Suppressor macrophage (primary cell): ENCODE measurements at places on chromosomes 7 and 10.
A peak's percentile ranks its signal among the peaks of the same experiment; 100 is the strongest.

- DNase-seq, result no peak
Observed at GRCh38 chr10:31645786-31646185, 282.8 kb downstream of the ARHGAP12 start.

DNA sequence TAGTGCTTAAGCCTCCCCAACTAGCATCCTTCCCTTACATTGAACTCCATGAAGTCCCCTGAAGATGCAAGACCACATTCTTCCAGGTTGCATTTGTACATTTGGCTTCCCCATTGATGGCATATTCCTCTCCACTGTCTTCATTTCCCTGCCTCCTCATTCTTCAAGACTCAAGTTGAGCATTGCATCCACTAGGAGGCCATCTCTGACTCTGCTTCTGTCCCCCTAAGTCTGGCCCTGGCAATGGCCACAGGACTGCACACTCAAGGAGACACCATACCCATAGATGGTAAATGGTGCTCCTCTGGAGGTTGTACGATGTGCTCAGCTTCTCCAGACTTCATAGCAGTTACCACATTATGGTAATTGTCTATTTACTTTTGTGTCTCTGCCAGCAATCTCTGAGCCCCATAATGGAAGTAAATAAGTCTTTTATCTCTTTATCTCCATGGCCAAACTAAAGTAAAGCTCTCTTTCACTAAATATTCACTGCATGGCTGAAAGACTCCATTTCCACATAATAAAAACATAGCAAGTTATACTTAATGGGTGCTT is 112.6 kb downstream of the PTPRZ1 start:
- DNase-seq, result no peak

DNA sequence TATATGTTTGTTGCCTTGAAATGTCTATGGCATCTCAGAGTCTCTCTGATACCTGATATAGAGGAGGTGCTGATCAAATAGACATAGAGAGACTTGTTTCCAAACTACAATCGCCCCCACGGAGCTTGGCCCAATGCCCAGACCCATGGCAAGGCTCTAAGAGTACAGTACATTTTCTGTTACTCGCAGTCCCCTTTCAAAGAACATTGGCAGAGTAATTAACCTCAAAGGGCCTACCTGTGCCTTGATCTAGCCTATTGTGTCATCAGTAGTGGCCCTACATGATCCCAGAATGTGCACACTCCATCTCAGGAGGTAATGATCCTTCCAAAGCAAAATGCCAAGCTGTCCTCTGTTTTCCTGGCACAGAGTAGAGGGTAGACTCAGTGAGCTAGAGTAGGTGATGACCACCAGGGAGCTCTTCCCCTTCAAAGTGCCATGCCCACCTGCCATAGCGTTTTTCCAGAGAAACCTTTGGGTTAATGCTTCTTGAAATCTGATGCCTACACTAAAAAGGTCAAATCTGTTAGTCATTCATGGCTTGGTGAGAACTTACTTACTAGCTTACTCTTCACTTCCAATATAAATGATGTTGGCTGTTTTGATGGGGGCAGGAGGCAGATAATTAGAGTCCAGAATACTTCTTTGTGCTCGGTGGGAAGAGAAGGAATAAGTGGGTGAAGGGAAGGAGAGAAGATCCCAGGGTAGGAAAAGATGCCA is 41.2 kb upstream of the ACSL5 start:
- DNase-seq, result no peak

DNA sequence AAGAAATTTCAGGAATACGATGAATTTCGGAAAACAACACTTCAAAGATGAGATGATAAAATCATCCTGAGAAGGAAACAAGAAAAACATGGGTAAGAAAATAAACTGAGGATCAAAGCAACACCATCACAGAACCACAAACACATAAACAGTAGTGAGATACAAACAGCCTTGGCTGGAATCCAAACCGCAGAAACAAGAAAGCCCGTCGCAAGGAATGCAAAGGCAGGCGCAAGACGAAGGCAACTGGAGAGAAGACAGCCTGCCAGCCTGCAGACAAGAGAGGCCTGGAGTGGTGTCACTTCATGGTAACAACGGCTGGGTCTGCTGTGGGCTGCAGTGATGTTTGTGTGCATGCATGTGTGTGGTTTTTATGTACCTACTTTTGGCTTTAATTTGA is 61.8 kb upstream of the DRGX start:
- DNase-seq, result no peak

DNA sequence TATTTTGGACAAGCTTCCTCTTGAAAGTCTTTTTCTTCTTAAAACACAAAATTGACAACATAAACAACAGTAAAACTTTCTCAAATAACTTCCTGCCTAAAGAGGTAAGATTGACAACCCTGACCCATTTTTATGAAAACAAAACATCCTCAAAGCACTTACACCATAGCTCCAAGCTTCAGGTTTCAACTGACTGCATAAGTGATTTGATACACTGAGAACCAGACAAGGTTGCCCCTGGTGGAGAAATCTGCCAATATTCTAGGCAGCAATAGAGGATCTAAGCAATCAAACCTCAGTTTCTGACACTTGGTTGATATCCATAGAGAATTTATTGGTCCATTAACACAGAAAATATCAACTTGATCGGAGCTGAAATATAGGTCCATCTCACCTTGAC is 147.8 kb downstream of the ELAPOR2 start:
- no peak for DNase-seq

DNA sequence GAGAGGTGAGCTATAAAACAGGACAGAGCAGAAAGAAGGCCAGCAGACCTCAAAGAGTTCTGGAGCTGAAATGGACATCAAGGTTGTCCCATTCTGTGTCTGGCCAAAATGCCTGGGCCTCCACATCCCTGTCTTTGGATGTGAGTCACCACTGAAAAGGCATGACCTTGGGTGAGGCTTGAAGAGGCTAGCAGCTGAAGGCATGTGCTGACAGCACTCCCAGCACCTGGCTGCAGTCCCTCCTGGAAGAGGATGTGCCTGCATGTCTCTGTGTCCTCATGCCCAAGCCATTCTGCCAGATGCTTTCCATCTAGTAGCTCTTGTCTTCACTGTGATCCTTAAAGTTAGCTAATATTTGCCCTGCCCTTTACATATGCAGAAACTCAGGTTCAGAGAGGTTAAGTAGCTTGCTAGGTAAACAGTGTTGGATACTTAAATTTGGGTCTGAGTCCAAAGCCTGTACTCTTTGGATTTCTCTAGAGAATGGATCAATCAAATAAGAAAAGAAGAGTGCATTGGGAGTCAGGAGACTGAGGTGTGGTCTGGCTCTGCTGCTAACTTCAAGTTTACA is 35.8 kb downstream of the HECW1 start:
- DNase-seq, result no peak

DNA sequence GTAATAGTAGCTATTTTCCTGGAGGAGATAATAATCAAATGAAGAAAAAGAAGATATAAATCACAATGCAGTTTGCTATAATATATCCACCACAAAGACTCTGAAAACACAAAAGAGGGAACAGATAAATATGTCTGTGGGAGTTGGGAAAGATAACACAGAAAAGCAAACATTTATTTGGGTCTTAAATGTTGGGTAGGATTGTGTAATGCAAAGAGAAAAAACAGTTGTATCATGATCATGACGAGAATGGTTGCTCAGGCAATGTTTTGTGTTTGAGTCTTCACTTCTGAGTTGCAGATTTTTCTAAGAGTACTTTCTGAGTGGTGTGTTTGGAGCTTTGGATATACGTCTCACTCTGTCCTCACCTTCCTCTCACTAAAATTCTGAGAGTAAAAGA is 437.5 kb downstream of the TFEC start:
- DNase-seq, result no peak

DNA sequence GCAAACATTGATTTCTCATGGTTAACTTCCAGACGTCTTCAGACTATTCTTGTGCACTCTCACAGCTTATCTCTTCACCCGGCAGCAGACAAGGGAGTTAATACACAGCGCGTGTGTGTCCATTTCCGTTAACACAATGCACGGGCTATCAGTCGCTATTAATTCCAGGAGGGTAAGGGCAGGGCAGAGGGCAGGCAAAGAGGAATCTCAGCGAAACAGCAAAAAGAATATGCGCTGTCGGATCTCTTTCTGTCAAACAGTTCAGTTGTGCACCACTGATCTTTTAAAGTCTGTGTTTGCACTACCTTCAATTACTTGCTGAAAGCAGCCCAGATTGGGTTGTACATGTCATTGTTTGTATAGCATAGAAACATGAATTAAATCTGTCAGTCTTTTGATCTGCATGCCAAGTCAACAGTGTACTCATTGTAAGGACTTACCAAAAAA is 41.1 kb upstream of the CABCOCO1 start:
- DNase-seq, result no peak

DNA sequence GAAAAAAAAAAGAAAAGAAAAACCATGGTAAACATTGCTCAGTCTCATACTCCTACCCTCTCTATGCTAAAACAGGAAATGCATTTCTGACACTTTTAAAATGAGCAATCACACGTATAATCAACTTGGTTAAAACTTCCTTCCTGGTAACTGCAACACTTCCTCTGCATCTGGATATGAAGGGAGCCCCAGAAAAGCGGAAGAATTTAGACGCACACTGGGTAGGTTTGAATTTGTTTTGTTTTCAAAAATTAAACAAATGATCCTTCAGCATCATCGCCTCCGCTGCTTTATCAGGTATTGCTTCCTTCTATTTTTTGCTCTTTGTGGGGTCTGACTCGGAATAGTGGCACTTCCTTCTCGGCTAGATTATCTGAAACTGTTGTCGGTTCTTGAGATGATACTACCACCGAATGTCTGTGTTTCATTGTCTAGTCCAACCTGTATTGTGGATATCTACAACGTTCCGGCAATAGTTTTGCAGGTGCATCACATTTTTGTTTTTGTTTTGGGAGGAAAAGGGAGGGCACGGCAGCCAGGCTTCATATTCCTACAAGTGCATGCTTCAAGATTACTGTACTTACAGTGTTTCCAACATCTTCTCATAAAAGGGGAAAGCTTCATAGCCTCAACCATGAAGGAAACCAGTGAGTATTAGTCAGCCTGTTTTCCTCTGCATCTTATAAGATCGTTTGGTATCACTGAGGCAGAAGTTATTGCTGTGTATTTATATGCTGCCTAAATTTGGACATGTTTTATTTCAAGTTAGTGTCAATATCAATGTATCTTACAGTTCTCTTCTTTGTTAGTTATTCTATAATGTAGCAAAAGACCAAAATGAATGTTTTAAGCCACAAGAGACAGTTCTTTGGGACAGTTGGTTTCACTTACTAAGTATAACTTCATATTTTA is at the start of gene PIK3CG:
TSS of gene PIK3CG (plus strand) at position 153 of the 912 bp plus-strand sequence. CDS start 2,280 bp downstream, outside the sequence.
- DNase-seq, result peak; percentile 91

GRCh38 chr7:121428855-121429489 is 32.9 kb upstream of the FAM3C start:
- DNase-seq, result no peak

- no peak for DNase-seq
Observed at GRCh38 chr7:25726170-25726780, 425.7 kb upstream of the NFE2L3 start.

GRCh38 chr10:99234041-99234790 is 1.4 kb downstream of the HPSE2 start:
- peak; percentile 93 for DNase-seq

- no peak for DNase-seq
Observed at GRCh38 chr10:100561005-100561404, 25.3 kb downstream of the HIF1AN start.

GRCh38 chr10:27388761-27389399 is 115.2 kb upstream of the RAB18 start:
- no peak for DNase-seq

DNA sequence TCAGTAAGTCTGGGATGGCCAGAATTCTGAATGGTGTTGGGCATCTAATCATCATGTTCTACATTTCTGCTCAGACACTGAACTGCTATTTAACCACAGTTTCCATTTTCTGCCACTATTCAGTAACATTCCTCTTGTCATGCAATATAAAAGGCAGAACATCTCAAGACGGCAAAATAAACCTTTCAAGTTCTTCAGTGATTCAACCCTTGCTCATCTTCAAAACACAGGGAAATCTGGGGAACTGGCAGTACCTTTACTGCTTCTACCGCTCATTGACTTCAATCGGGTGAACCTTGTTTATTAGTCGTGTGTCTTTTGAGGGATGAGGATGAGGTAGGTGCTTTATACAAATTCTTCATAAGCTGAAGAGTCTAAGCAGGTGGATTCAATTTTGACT is 184.7 kb upstream of the ANK3 start:
- DNase-seq, result no peak
